Spinal cord (tissue), 10 donors: ENCODE measurements at places on chromosomes 4 and X.

DNA sequence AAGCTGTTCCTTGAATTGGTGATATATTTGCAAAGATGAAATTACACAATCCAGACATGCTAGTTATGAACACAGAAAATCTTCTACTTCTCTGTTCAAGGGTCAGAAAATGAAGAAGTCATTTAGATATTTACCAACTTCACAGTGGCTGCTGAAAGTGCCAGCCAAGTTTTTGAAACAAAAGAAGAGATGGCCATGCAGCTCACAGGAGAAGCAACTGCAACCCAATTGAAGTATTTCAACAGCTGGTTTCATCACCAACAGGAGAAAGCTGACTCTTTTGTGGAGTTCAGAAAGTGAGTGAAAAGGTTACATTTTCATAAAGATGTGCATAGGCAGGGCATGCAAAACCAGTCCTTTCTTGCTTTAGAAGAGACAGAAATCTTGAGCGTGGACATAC is 70.1 kb upstream of the LSM6 start:
- no peak for DNase-seq

DNA sequence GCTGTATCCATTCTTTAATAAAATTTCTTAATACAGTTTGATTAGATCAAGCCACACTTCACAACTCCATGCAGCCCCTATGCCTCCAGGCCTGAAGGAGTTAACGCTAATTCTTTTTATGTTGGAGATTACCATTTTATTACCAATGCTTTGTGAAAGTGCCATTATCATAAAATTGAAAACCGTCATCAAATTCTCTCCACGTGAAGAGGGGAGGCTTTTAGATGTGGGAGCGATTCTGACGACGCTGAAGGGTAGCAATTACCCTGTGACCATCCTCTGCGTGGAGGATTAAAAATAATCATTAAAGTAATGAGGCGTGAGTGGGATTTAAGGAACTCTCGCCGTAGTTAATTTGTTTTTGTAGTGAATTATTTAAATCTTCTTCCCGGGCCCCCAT is 278.8 kb downstream of the CRLF2 start:
- peak; percentile 93 for DNase-seq

DNA sequence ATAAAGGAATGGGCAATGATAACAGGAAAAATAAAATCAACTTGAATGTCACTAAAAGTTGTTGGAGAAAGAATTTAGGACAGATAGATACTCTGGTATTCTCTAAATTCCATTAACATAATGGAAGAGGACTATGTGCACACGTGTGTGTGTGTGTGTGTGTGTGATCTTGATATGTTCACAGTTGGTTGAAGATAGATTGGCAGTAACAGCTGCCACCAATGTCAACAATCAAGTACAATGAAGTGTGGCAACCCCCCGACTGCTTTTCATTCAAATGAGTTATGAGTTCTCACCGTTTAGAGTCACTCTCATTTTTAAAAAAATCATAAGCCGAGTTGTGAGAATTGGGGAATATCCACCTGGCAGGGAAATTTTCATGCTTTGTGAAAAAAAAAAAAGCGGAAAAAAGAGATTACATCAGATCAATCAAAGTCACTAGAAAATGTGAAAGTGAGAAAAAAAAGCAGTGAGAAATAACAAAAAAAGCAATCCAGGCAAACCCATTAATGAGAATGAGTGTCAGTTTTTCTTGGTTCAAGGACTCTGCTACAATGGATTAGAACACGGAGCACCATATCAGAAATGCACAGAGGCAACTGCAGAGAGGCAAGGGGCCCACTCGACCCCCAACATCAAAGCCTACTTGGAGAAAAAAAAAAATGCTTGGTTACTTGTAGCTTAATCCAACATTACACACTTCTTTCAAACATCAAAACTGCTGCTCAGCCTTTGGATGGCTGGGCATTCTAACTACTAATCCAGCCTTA is 414.9 kb upstream of the PITX2 start:
- no peak for DNase-seq

DNA sequence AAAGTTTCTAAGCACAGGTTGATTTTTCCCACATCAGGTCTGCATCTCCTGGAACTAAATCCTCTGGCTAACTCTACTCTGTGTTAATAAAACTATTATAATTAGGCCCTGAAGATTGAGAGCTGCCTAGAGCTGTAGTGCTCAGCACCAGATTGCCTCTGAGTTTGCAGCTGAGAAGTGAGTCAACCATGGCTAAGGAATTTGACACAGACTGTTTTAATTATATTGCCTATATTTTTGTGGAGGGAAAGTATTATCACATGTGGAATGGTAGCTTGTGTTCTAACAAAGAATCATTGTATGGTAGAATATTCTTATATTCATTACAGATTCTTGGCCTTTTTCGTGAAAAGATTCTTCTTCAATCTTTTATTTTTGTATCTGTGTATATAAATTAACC is 1907.6 kb upstream of the TENM3 start:
- no peak for DNase-seq

GRCh38 chr4:7929118-7929951 is 10.3 kb downstream of the AFAP1 start:
- DNase-seq = peak; percentile 67

DNA sequence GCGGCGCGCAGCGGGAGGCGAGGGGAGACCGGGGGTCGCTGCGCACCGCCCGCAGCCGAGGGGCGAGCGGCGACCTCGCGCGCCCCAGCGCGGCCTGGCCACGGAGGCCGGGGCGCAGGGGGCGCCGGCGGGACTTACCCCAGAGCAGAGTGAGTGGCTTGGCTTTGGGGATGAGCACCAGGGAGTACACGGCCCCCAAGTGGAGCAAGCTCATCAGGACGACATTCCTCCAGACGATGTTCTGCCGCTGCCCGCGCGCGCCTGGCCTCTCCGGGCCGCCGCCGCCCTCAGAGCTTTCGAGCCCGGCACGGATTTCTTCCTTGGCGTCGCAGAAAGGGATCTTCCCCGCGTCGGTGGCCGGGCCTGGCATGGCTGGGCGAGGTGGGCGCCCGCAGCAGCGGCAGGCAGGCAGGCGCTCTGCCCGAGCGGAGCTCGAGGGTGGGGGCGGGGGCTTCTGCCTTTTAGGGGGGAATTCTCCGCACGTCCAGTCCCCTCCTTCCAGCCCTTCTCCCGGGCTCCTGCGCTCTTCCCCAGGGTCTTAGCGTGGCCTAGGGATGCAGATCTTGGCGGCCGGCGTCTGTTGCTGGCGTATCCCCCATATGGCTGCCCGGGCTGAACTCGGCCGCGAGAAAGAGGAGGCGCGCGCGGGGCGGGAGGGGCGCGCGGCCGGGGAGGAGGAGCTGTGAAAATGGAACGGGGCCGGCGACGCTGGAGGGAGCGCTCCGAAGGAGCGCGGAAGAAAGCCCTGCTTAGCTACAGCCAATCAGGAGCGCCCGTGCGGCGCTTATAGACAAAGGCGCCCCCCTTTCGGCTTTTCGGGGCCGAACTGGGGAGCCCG is at the start of gene SCD5:
Gene SCD5, minus strand, starts transcription at position 629 of the 838 bp plus-strand sequence. Its CDS starts 259 bp downstream, at position 370.
- peak; percentile 97 for DNase-seq

GRCh38 chrX:120029354-120029753 is 48.1 kb downstream of the RHOXF2B start:
- DNase-seq = no peak

- no peak for DNase-seq
These were observed 277.9 kb downstream of the TRIML1 start for GRCh38 chr4:188417181-188417580.

- no peak for DNase-seq
These were observed 680.9 kb upstream of the ATOH1 start for GRCh38 chr4:93147524-93148212.

- DNase-seq = no peak
These were observed 278.5 kb upstream of the UGT8 start for GRCh38 chr4:114320126-114320525.

GRCh38 chr4:65592089-65592488 is 78.2 kb downstream of the EPHA5 start:
- DNase-seq = no peak

GRCh38 chrX:119503484-119503861 is 35.2 kb downstream of the SLC25A5 start:
- no peak for DNase-seq

DNA sequence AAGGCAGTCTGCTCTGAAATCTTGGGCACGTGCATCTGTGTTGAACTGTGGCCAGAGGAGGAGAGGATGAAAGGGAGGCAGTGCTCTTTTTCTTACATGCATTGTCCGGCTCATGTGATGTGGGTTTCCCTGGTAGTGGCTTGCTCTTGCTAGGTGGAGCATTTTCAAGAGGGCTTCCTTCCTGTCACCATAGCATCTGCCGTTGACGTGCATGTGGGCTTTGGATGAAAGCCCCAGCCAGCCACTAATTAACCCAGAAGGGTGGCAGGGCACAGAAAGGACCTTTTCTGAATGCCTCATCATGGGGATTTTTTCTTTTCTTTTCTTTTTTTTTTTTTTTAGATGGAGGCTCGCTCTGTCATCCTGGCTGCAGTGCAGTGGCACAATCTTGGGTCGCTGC is 121.3 kb downstream of the GPR143 start:
- DNase-seq = peak; percentile 62

- DNase-seq = no peak
These were observed 235.1 kb downstream of the USP46 start for GRCh38 chr4:52423967-52424366.

DNA sequence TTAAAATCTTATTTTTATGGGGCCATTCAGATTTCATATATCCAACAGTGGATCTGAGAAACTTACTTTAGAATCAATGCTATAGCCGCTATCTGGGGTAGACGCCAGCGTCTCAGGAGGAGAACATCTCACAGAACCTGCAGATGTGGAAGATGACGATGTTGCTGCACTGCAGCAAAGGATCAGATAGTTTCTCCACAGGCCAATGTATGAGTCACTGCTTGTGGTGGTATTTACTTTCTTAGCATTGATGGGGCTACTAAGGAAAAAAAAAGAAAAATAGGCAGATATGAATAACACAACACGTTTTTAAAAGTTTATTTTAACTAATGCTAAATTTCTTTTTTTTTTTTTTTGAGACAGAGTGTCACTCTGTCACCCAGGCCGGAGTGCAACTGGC is 85.9 kb downstream of the ZAR1 start:
- no peak for DNase-seq

GRCh38 chr4:89682808-89683207 is 154.2 kb downstream of the SNCA start:
- no peak for DNase-seq

GRCh38 chr4:15893962-15894361 is 44.6 kb downstream of the FGFBP1 start:
- DNase-seq = no peak

GRCh38 chr4:120327276-120327675 is 260.6 kb upstream of the MAD2L1 start:
- DNase-seq = no peak

DNA sequence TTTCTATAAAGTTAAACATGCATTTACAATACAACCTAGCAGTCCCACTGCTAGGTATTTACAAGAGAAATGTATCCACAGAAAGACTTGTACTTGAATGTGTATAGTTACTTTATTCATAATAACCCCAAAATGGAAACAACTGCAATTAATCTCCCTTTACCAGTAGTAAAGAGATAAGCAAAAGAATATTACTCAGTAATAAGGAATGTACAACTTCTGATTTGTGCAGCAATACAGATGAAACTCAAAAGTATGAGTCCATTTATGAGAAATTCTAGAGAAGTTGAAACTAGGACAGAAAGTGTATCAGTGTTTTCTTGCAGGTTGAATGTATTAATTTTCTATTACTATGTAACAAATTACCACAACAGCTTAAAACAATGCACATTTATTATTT is 15.2 kb downstream of the USP53 start:
- no peak for DNase-seq

DNA sequence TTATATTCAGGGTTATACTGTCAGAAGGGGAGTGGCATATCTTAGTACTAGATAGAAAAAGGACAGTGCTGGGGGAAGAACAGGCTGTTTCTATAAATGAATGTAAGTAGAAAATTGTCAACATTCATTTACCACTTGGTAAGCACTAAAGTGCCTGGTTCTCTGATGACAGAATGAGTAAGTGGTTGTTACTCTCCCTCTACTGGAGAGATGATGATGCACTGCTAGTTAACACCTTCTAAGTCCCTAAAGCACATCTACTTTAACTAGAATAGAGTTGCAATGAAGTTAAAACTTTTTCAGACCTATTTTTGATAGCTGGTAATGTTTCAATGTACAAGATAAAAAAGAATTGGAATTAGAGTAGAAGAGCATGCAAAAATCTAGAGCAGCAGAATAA is 214.5 kb downstream of the KLHL4 start:
- DNase-seq = no peak

DNA sequence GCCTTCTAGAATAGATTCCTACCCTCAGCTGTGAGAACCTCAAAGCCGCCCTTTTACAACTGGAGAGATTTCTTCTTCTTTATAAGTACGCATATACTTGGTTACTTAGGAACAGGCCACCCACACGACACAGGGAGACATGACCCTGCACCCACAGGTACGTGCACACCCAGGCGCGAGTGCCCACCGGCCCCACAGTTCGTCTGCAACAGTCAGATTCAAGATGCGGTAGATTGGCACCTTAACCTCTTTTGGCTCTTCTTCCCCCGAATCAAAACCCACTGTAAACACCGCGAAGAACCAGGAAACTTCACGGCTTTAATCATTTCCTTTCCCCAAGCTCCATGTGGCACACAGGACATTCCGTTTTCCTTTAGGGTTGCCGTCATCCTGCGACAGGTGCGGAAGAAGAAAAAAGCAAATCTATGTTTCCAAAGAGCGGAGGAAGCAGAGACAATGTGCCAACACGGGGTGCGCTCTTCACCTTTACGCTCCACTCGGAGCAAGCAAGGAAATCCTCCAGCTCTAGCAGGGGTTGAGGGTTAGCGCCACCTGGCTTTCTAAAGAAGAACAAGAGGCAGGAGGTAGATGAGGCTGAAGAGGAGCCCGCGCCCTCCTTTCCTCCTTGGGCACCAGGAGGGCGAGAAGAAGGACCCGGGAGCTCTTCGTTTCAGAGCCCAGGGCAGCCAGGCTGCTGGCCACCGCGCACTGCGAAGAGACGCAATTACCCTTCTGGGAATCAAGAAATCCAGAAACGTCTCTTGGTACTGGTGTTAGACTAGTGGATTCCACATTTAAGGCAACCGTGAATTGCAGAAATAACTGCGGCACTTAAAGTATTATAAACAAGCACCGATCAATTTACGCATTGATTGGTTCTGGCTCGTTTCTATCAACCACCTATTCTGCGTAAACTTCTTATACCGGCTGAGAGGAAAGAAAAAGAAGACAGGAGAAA is 35.7 kb downstream of the HAND2 start:
- no peak for DNase-seq

DNA sequence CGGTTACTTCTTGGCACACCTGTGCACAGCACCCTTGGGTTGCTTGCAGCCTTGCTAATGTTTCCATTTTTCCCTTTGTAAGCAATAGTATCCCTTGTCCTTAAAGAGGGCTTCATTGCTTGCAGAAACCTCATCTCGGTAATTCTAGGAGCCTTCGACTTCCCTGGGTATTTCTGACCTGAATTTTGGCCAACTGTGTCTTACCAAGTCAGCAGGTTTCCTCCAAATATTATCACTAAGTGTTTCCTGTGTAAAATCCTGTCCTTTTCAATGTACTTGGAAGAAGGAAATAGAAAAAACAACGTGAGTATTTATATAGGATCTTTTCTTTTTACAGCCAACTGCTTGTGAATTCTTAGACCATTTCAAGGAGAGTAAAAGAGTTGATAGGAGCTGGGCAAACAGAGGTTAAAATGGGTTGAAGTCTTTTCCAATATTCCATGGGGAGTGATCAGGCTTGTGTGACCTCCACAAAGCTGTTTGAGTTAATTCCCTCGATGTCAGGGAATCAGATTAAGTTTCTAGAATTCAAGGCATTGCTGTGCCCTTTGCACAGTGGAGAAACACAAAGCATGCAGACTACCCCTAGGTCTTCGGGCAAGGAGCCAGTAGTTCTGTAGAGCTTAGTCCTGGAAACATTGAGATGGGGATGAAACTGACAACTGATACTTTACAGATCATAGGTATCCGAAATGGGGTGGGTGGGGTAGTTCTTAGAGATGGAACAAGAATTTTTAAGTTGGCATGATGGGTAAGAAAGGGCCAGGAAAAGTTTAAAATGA is 209.9 kb downstream of the CPE start:
- DNase-seq = peak; percentile 53
